Stimulated activated memory B cell treated with anti-CD40 and anti-IgM and Interleukin-4, amounts not matched to agents 10 μg/mL and 1 μg/mL and 100 μg/mL, for 72 hours (primary cell): ENCODE measurements at places on chromosomes 1 and 21.

- ATAC-seq = no peak
Measured at GRCh38 chr1:36236302-36236701, 12.1 kb downstream of the THRAP3 start.

DNA sequence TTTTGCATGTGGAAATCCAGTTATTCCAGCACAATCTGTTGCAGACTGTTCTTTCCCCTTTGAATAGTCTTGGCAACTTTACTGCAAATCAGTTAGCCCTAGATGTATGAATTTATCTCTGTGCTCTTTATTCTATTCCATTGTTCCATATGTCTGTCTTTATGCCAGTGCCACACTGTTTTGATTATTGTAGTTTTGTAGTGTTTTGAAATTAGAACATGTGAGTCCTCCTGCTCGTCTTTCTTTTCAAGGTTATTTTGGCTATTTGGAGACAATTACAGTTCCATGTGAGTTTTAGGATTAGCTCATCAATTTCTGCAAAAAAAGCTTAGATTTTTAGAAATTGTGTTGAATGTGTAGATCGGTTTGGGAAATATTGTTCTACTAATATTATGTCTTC lies 26.6 kb downstream of the WNT3A start:
- ATAC-seq = no peak

DNA sequence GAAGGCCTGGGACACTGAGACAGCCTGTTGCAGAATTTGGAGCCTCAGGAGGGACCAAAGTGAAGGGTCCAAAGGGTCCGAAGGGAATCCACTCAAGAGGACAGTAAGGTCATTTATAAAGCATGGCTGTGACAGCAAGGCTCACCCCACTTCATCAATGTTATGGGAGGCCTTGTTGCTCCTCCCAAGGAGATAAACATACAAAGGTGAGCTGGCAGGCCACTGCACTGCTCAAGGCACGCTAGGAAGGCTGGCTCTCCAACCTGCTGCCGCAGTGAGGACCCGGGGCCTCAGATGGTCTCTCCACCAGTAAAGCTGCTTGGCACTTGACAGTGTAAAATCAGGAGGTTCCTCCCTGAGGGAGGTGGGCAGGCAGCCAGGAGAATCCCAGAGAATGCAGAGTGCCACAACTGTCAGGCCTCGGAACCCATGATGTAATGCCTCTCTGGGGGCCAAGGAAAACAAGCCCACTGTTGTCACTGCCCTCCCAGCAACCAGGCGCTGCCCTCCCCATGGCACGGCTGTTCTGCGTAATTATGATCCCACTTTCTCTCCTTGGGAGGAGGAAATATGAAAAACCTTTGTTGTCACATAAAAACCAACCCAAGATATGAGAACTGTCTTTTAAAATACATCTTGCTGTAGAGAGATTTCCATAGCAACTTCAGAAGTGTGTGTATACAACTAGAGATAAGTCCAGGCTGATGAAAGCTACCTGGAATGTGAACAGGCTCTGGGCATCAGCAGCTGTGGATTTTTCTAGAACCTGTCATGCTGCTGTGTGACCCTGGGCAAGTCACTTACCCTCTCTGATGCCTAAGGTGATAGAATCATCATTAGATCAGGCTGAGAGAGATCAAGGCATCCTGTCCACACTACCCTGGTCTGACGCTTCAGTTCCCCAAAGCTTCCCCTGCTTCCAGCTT lies 102.5 kb downstream of the KCNN3 start:
- no peak for ATAC-seq

GRCh38 chr1:118151312-118151937 lies 33.6 kb downstream of the SPAG17 start:
- no peak for ATAC-seq

GRCh38 chr1:180567654-180568053 lies 8.9 kb downstream of the OVAAL start:
- no peak for ATAC-seq

GRCh38 chr1:89633800-89634625 lies 1.1 kb downstream of the LRRC8C start:
- ATAC-seq = no peak

GRCh38 chr1:65424573-65424889 lies 4.1 kb downstream of the LEPR start:
- no peak for ATAC-seq

DNA sequence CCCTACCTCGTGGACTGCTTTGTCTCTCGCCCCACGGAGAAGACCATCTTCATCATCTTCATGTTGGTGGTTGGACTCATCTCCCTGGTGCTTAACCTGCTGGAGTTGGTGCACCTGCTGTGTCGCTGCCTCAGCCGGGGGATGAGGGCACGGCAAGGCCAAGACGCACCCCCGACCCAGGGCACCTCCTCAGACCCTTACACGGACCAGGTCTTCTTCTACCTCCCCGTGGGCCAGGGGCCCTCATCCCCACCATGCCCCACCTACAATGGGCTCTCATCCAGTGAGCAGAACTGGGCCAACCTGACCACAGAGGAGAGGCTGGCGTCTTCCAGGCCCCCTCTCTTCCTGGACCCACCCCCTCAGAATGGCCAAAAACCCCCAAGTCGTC lies 2.0 kb downstream of the GJA4 start:
- no peak for ATAC-seq

DNA sequence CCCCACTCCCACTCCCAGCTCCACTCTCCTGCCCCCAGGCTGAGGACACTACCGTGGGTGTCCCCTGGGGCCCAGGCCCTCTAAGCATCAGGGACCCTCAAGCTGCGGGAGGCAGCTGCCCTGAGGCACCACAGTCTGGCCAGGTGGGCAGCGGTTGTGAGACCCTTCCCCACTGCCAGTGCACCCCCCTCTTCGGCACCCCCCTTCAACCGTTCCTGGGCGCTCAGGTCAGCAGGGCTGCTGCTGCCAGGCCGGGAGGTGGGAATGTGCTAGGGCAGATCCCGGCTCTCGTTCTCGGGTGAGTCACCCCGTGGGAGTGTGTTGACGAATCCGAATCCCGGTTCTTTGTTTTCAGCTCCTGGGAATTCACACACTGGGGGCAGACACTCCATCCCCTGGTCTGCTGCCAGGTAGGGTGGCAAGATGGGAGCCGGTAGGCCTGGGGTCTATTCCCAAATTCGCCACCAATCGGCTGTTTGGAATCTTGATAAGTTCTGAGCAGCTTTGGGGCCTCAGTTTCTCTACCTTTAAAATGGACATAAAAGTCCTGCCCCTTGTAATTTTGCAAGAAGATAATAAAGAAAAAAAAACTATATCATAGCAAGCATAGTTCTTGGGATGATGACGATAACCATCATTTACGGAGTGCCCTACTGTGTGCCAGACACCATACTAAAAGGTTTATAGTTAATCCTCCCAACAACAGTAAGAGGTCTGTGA lies 28.5 kb upstream of the CASZ1 start:
- ATAC-seq = no peak

DNA sequence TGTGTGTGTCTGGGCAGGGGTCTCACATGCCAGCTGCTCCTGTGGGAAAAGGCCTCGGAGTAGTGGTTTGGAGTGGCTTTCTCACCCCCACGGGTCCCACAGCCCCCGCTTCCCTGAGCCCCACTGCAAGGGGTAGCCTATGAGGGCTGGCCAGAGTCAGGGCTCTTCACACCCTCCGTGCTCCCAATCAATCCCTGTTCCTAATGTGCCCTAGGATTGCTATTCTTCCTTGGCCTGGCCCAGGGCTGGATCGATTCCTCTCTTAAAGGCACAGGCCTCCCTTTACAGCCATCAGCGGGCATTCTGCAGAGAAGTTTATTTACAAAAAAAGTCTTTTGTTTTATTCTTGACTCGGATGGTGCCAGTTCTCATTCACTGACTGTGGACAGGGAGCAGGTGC lies 19.3 kb upstream of the ACTL8 start:
- no peak for ATAC-seq

- ATAC-seq = no peak
Measured at GRCh38 chr21:14886001-14886400, 178.8 kb downstream of the NRIP1 start.

DNA sequence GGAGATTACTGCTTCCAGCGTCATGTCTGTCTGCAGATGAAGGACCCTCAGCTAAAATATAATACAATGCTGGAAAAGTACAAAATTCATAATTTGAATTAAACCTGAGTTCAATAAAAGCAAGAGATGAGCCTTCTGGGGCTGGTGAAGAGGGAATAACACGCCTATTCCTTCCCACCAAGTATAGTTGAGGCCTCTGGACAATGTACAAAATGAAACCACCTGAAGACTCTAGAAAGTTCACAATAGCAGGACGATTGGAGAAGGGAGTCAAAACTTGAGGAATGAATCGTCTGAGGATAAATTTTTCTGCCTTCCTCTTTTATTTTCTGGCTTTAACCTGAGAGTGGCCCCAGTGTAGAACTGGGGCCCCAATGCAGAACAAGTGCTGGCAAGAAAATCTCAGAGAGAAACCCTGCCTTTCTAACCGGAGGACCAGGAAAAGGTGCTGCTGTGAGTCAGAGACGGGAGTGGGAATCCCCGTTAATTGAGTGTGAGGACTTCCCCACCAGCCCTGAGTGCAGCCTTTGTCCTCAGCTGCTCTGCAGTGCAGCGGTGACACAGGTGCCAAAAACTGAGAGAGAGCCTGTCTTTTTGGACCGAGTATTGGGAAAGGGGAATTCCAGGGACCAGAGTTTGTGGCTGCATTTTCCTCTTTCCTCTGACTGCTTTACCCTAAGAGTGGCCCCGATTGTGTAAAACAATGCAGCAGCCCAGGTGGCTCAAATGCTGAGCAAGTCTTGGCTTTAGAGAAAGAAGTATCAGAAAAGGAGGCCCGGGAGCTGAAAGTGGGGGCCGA lies 264.9 kb downstream of the DYRK1A start:
- ATAC-seq = no peak
